Activated naive CD4-positive, alpha-beta T cell (primary cell): ENCODE measurements at places on chromosomes 5 and 9.

- DNase-seq = no peak
These were observed 50.5 kb downstream of the COMMD10 start for GRCh38 chr5:116135344-116135743.

GRCh38 chr5:154779105-154779504, 23.9 kb downstream of the LARP1 start:
- no peak for DNase-seq

GRCh38 chr9:91195372-91196012, 166.2 kb downstream of the AUH start:
- DNase-seq = no peak

- no peak for DNase-seq
These were observed 192.4 kb downstream of the ARHGEF28 start for GRCh38 chr5:73818357-73818756.

DNA sequence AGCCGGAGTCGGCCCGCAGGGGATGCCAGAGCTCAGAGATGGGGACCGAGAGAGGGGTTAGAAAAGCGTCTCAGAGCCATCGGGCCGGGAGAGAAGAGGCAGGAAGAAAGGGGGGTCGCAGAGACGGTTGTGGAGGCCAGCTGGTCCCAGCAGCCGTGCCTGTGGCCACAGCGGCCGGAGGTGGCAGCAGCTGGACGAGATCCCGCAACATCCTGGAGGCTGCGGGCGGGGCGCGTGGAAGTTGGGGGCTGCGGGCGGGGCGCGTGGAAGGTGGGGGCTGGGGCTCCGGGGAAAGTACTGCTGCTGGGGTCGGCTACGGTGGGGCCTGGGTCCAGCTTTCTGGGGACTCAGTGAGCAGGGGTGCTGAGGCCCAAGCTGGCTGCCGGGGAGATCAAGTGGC, 34.4 kb upstream of the EGFL7 start:
- no peak for DNase-seq

DNA sequence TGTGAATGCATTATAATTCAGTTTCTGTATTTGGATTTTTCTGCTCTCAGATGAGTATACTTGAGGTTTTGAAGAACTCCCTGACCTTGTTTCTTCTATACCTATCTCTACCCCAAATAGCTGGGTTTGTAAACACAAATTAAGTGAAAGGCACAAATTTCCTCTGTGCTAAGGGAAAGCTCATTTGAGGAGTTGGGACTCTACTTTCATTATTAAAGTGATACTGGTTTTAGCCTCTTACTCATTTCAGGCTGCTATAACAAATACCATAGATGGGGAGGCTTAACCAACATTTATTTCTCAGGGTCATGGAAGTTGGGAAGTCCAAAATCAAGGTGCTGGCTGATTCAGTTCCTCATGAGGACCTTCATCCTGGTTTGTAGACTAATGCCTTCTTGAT, 97.2 kb upstream of the ANKH start:
- DNase-seq = no peak
